Cortex of kidney (tissue), 1 donor: ENCODE measurements at places on chromosomes 13 and 19.

DNA sequence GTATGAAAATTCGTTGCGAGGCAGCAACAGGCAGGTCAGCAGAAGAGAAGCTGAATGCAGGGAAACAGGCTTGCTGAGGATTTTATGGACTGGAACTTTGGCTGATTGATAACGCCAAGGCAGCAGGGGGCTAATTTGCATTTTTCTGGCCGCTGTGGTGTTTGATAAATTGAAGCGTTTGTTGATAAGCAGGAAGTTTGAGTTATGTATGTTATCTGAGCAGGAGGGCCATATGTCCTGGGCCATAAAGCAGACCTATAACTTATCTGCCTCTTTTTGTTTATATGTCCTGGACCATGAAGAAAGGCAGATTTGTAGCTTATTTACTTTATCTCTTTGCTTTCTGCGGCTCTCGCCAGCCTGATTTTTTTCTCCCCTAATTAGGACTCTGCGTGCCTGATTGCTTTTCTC is 65.9 kb downstream of the ZNF627 start:
- no peak for DNase-seq

GRCh38 chr19:35224681-35225571 is 3.6 kb downstream of the FAM187B start:
- no peak for DNase-seq

DNA sequence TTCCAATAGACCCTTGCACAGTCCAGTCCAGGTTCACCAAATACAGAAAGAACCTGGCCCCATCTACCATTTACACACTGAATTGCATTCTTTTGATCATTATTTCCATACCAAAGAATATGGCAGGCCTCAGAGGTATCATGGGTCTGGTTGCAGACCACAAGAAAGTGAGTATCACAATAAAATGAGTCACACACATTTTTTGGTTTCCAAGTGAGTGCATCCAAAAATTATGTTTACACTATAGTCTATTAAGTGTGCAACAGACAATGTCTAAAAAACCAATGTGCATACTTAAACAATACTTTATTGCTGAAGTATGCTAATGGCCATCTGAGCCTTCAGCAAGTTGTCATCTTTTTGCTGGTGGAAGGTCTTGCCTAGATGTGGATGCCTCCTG is 105.3 kb downstream of the SPACA7 start:
- DNase-seq: no peak

- no peak for DNase-seq
These were observed 9.3 kb downstream of the GP6 start for GRCh38 chr19:55028757-55029156.

DNA sequence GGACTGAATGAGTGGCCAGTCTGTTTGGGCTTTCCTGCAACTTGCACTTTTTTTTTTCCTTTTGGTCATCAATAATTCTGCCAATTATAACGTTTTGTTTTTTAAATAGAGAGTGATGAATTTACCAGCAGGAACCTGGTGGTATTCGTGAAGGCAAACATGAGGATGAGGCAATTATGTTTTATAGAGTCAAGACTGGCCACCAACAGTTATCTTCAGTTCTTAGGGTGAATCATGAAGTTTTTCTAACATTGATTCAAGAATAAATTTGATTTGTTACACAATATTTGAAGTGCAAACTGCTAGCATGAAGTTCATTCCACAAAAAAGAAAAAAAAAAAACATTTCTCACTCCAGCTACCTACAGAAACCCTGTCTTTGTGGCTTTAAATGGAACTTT is 244.5 kb downstream of the SPRY2 start:
- no peak for DNase-seq

DNA sequence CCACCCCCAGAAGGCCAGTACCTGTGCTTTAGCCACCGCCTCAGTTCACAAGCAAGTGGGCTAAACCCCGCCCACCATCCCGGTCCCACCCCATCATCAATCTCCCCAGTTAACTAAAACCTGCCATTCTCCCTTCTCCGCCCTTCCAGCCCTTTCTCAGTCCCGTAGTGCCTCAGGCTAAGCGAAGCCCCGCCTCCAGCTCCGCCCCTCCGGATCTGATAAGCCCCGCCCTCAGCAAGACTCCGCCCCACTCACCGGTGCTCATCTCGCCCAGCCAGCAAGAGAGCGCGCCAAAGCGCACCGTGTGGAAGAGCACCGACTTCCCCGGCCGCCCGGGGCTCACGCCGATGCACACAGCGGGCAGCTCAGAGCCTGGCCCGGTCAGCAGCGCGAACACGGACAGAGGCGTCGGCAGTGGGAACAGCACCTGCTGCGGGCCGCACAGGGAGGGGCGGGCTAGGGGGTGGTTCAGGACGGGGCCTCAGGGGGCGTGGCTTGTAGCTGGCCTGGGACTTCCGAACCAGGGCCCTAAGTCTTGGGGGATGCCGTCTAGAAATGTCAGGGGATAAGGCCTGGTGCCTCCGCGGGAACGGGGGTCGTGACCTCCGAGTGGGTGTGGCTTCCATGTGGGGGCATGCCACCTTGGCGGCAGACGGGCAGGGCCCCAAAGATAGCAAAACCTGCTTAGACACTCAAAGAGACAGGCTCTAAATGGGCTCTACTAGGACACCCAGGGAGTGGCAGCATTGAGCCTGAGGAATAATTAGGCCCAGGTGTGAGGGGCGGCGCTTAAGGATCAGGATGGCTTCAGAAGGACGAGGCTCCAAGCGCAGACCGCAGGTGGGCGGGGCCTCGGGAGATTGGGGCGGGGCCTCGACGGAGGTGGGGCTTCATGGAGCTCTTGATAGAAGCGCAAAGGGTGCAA is 21.4 kb downstream of the MAP4K1 start:
- no peak for DNase-seq

DNA sequence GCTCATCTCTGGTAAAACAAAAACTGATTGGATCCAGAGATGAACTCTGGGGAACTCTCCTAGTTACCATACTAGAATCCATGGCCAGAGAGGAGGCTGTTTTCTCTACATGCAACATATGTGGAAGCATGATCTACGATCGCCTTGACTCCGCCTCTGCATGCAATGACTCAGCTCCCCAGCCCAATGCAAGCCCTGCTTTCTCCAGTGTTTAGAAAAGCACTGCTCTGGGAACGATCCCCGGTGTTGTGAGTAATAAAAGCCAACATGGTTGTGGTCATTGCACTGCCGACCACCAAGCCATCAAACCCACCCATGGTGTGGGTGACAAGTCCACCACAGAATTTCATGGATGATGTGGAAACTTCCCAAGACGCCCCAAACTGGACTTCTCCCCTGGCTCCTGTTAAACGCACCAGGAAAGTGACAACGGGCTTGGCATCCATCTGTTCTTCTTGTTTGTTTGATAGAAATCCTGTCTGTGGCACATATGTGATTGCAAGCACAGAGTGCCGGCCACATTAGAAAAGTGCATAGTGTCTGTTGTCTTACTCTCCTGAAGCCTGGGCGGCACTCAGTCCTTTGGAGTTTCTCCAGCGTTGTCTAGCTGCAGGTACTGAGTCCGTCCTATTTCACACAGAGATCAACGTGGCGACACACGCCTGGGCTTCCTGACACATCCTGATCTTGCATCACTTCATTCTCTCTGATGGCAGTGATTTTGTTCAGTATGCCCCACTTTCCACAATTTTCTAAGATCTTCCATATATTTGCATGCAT is 36.4 kb upstream of the VSTM2B start:
- no peak for DNase-seq

DNA sequence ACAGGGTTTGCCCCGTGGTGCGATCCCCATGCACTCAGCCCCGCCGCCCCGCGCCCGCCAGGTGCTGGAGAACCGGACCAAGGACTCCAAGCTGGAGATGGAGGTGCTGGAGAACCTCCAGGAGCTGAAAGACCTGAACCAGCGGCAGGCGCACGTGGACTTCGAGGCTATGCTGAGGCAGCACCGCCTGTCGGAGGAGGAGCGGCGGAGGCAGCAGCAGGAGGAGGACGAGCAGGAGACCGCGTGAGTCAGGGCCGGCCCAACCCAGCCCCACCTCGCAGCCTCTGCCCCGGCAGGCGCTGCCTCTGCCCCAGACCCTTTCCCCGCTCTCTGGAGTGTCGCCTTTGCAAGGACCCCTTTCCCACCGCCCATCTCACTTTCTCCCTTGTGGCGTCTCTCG is 11.3 kb downstream of the YJU2 start:
- no peak for DNase-seq

- DNase-seq: no peak
These were observed 74.8 kb downstream of the COL4A1 start for GRCh38 chr13:110232142-110232541.

GRCh38 chr13:33262594-33262993 is 23.0 kb downstream of the STARD13 start:
- no peak for DNase-seq

DNA sequence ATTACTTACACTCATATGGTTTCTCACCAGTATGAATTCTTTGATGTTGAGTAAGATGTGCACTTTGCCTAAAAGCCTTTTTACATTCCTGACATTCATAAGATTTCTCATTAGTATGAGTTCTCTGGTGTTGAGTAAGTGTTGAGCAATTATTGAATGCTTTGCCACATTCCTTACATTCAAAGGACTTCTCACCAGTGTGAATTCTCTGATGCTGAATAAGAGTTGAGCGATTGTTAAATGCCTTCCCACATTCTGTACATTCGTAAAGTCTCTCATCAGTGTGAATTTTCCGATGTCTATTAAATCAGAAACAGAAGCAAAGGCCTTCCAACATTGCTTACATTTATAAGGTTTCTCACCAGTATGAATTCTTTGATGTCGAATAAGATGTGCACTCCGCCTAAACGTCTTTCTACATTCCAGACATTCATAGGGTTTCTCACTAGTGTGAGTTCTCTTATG is 14.2 kb upstream of the ZFP30 start:
- no peak for DNase-seq

DNA sequence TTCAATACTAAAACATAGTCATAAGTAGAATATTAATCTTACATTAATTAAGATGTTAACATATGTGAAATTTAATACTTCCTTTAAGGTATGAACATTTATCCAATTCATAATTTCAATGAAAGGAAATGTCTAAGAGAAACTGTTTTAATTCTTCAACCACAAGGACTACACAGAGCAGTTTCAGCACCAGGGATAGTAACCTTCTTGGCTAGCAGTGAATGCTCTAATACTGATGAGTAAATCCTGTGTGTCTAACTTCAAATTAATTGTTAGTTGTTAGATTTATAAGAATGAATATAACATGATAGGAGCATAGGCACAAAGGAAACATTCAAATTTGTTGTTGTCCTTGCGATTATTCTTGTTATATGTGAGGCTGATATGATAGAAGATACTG is 15.6 kb upstream of the NBEA start:
- no peak for DNase-seq

GRCh38 chr13:46207828-46208227 is 3.9 kb upstream of the LRRC63 start:
- DNase-seq: no peak

GRCh38 chr19:32691952-32692726 is 518 bp downstream of the NUDT19 start:
- no peak for DNase-seq

DNA sequence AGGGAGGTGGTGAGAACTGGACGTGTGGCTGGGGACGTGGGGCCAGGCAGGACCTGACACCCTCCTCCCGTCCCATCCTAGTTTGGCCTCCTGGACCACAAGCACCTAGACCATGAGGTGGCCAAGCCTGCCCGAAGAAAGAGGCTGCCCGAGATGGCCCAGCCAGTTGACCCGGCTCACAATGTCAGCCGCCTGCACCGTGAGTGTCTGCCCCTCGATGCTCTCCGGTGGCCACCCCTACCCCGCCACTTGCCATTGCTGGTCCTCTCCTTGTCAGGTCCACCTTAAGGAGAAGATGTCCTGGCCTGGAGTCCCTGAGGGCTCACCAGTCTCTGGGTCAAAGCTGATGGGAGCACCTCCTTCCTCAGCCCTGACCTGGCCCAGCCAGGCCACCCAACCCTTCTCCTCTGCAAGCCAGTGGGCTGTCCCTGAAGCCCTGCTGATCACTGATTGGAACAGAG is 2.2 kb downstream of the ANGPTL4 start:
- no peak for DNase-seq

DNA sequence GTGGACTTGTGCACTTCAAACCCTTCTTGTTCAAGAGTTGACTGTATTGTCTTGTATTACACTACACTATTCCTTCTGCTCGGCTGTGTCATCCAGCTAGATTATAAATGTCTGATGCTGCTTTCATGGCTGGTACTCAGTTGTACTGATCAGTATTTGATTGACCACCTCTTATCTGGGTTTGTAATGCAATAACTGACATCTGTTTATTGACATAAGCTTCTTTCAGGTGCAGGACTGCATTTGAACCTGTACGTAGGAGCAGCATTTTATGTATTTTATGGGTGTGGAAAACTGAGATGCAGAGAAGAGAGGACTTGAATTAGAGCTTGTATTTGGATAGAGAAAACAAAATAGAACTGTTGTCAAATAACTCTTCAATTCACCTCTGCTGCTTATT is 309.2 kb downstream of the FGF9 start:
- DNase-seq: no peak

DNA sequence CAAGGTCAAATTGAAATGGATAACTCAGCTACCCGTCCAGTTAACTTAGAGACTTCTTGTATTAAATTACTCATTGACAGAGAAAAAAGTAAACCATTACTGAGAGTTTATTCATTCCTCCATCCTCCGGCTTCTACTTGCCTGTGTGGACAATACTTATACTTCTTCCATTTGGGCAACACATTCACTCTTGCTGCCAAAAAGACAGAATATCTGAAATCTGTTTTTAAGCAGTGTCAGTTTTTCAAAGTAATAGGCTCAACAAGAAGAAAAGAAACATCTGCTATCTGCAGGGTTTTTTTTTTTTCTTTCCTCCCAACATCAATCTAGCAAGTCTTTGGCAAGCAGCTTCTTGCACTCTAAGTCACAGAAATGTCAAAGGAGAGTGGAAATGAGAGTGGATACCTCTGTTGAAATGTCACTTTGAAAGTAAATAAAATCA is 1142.8 kb downstream of the PCDH9 start:
- no peak for DNase-seq

GRCh38 chr13:93723316-93723715 is 496.7 kb downstream of the GPC6 start:
- no peak for DNase-seq

DNA sequence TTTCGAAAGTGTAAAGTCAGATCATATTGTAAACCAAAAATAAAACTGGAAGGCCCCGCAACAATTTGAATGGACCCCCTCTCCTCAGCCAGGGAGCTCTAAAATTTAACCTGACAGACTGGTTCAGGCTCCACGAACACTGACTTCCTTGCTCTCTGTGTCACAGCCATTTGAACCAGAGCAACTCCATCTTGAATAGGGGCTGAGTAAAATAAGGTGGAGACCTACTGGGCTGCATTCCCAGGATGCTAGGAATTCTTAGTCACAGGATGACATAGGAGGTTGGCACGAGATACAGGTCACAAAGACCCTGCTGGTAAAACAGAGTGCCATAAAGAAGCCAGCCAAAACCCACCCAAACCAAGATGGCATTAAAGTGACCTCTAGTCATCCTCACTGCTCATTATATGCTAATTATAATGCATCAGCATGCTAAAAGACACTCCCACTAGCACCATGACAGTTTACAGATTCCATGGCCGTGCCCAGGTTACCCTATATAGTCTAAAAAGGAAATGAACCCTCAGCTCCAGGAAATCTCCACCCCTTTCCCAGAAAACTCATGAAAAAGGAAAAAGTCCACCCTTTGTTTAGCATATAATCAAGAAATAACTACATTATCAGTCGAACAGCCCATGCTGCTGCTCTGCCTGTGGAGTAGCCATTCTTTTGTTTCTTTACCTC is 43.1 kb downstream of the RFXAP start:
- no peak for DNase-seq

GRCh38 chr13:111623208-111623607 is 302.8 kb downstream of the TEX29 start:
- no peak for DNase-seq
